ENCODE measurements at places on chromosomes 12 and 14. TPM values are rescaled to one million over a fixed set of nuclear protein-coding genes. Genes with fewer than 3 reads are reported as not detected.

GMPR2 gene
- total RNA-seq, result 107 TPM

DCN gene
- total RNA-seq, result not detected

RNASE4 gene
- total RNA-seq, result 0.82 TPM

FITM1 gene
- 0.63 TPM for total RNA-seq

SLC6A15 gene
- total RNA-seq, result 24.5 TPM

GPR68 gene
- 2.3 TPM for total RNA-seq

CLEC6A gene
- total RNA-seq, result not detected

GPHB5 gene
- not detected for total RNA-seq

ANKS1B gene
- total RNA-seq, result not detected

FGD6 gene
- 9.4 TPM for total RNA-seq

OTX2 gene
- not detected for total RNA-seq

OR6C6 gene
- total RNA-seq, result not detected

SLC6A12 gene
- total RNA-seq, result not detected

RDH16 gene
- total RNA-seq, result not detected

All from HT1080 (cell line).